ENCODE measurements at places on chromosomes 5 and 9. TPM values are rescaled to one million over a fixed set of nuclear protein-coding genes. Genes with fewer than 3 reads are reported as not detected.

PCDH12 gene
- total RNA-seq, result 3.6 TPM

MCTP1 gene
- 1.7 TPM for total RNA-seq

TIMD4 gene
- total RNA-seq, result not detected

DNA sequence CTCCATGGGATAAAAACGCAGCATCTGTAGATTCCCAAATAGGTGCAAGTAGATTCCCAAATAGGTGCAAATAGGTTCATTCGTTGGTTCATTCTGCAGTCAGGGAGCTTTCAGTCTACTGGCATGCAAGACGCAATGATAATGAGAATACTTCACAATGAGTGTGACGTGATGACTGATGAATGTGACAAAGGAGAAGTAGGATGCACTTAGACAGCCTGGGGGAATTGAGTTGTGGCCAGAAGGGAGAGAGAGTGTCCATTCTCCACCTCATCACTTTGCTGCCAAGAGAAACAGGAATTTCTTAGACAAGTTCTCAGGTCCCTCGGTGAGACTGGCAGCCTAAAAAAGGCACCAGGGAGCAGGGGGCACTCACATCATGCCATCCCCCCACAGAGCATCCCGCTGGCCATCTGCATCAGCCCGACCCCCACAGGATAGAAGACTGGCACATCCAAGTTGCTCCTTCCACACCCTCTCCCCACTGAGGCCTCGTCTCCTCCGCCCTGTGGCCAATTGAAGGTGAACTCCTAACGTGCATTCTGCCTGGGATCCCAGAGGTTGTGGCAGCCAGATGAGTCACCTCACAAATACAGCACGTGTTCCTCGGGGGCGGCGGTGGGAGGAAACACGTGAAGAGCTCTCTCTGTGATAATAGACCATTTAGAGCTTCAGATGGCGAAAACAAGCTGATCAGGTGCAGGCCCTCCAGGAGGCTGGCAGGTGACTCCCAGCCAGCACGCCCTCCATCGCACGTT lies 19.9 kb upstream of the KCNIP1 start:
- no peak for DNase-seq

- DNase-seq, result peak; percentile 33
Measured at GRCh38 chr9:110192531-110193261, 15.3 kb downstream of the C9orf152 start.

DNA sequence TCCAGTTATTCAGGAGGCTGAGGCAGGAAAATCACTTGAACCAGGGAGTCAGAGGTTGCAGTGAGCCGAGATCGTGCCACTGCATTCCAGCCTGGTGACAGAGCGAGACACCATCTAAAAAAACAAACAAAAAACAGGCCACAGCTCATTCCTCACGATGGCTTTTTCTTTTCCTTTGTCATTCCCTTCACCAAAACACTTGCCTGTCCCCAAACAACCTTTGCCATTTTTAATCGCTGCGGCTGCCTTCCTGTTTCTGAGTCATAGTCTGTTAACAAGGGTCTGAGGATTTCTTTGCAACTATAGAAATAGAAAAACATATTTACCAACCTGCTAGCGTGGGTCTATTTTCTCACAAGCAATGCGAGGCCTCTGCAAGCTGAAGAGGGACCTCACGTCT lies 123.0 kb upstream of the FSTL4 start:
- DNase-seq, result no peak

- DNase-seq, result no peak
Measured at GRCh38 chr9:90301277-90301653, 341.4 kb downstream of the DIRAS2 start.

DNA sequence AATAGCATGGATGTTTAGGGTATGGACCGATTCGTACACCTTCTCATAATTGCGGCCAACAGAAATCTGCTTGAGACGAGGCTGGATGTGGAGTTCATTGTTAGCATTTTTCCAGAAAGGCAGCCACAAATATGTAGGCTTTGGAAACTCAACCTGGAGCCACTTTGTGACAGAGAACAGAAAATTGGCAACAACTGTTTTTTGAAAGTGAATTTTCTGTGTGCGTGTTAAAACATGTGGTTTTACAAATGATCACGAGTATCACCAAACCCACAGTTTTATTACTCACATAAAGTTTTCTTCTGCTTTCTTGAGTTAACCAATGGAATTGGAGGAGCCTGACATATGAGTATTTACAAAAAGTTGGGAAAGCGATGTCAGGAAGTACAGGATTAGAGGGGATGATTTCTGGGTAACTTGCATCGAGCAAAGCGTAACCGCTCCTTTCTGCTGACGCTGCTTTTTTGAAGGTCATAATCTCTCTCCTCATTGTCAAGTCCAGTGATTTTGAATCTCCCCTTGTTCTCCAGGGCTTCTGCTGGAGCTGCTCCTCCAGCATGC lies 138.5 kb upstream of the TAF11L2 start:
- no peak for DNase-seq

DNA sequence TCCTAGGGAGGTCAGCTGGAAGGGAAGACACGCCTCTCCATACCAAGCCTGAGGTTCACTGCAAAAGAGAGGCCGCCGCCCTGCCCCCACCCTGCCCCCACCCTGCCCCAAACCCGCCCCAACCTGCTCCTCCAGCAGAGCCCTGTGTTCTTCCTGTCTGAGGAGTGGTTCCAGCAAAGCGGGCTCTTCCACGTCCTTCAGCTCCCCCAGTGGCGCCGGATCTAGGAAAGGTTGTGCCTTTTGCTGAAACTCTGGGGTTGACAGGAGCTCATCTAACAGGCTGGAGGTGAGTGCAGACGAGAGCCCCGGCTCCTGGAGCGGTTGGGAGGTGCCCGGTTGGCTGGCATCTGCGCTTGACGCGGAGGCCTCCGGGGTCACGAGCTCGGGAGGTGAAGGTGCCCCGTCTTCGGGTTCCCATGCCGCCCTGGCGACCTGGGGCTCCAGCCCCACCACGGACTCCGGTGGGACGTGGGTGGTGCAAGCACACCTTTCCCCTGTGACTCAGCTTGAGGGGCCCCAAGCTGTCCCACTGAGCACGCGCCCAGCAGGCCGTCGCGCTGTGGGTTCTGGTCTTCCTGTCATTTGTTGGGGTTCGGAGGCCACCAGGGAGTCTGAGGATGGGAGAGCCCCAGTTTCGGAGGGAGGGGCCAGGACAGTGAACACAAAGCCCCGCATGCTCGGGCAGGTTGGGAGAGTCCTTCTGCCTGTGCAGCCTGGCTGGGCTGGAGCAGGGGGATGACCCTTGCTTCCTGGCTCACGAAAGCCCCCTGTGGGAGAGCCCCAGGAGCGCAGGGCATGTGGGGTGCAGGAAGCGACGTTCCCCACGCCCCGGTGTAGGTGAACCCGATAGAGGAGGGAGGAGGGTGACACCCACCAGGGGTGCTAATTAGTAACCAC lies 1467.1 kb downstream of the FOXD4L5 start:
- peak; percentile 39 for DNase-seq

- DNase-seq, result no peak
Measured at GRCh38 chr9:110967196-110967595, 71.1 kb downstream of the LPAR1 start.

DNA sequence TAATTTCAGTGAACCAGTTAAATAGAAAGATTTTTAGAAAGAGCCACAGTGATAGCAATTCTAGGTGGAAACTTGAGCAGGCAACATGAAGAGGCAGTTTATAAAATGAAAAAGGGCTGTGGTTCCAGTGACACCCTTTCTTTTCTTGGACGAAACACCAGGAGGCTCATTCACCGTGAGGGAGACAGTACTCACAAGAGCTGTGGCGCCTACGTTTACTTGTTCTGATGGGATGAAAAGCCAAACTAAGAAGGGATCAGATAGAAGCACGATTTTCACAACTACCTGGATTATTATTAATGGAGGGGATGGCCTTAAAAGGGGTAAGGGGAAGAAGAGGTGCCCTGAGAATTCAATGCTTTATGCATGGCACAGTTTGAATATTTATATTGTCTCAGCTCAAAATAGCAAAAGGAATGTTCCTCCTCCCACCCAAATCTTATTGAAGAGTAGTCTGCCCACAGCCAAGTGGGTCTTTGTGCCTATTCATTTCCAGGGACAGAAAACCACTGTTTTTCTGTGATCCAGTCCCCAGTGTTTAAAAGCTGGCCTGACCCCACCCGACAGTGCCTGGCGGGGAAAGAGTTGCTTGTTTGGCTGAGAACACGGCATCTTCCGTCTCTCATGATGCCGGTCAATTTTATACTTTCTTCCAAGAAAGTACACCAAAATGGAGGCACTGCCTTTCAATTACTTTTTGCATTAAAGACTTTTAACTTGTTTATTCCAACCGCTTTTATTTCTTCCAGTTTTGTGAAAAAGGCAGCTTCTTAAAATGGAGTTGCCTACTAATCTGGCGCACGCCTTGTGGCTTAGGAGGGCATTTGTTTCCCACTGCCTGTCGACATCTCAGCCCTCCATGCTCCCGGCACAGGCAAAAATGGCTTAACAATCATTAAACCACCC lies 51.9 kb downstream of the HABP4 start:
- no peak for DNase-seq

DNA sequence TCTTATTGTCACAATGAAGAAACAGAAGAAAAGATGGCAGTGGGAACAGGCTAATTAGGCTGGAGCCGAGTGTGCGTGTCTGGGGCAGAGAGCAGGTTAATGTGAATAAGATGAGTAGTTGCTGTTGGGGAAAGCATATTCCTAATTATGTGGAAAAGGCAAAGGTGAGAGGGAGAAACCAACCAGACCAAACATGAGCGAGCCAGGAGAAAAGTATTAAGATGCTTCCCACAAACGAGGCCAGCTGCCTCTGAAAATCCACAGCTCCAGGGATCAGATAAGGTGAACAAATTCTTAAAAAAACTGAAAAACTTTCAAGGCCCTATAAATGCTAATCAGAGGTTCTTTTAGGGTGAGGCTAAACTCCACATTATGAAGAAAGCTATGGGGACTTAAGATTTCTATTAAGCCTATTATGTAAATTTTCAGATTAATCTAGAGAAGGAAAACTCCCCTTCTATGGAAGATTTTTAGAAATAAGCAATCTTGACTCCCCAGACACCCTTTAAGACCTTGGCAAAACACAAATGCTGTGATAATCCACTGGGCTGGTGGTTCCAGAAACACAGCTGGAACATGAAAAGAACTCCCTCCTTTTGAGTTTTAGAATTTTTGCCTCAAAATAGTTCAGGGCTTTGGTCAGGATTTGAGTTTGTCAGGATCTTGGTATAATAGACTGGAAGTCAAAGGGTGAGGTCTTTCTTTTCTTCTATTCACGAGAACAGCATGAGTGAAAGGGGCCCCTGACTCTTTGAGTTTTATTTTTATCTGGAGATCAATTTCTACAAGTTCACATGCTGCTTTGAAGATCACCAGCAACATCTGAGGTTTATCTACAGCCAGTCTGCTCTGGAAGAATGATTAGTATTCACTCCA lies 238.1 kb downstream of the SPOCK1 start:
- no peak for DNase-seq

DNA sequence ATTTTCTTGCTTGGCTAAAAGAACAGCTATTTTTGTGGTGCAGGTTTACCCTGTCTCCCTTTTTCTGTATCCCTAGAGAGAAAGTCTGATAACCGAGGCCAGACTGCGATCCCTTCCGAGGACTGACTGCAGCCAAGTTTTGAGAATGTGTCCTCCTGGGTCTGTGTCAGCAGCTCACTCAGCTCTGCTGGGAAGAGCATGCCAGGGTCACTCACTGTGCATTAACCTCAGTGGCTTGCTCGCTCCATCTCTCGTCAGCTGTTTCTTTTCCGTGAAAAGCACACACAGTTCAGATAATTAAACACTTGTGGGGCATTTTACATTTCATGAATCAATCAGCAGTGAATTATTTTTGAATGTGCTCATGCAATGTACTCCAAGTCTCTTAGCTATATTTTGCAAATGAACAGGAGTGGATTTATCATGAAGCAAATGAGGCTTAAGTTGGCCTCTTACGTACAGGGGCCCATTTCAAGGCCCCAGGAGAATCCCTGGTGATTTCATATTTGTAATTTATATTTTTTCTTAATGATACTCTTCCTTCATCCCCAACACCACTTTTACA lies 252.1 kb downstream of the SMARCA2 start:
- DNase-seq, result peak; percentile 55

DNA sequence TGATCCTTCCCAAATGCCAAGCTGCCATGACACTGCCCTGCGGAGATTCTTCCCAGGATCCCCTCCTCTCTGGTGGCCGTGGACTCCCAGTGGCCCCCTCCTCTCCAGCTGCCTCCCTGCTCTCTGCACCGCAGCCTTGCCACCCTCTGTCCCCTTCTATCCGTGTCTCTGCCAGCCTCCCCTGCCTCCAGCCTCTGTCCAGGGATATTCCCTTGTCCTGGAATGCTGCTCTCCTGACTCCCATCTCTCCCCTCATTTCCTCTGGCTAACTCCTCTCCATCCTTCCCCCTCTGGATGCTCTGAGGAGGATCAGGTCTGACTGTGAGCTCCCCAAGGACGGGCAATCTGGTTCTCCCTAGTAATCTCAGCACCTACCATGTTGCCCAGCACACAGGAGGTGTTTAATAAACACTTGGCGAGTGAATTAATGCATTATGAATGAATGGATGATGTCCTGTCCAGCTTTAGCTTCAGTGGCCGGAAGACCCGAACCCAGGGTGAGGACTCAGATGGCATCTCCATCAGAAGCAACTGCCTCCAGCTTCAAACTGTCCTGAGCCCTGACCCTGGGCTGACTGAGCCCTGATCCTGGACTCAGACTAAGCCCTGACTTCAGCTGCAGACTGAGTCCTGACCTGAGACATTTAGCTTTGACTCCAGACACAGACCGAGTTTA lies 7.5 kb upstream of the CRB2 start:
- DNase-seq, result no peak

GRCh38 chr5:96070622-96071225 lies 109.1 kb upstream of the ELL2 start:
- no peak for DNase-seq

DNA sequence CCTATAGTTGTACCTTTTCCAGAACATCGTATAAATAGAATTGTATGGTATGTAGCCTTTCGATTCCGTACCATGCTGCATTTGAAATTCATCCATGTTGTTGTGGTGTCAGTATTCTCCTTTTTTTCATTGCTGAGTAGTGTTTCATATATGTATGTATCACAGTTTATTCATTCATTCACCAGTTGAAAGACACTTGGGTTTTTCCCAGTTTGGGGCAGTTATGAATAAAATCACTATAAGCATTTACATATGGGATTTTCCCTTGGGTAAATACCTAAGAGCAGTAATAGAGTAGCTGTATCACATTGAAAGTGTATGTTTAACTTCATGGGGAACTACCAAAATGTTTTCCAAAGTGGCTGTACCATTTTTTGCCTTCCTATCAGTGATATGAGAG lies 16.1 kb upstream of the FKTN start:
- DNase-seq, result no peak

DNA sequence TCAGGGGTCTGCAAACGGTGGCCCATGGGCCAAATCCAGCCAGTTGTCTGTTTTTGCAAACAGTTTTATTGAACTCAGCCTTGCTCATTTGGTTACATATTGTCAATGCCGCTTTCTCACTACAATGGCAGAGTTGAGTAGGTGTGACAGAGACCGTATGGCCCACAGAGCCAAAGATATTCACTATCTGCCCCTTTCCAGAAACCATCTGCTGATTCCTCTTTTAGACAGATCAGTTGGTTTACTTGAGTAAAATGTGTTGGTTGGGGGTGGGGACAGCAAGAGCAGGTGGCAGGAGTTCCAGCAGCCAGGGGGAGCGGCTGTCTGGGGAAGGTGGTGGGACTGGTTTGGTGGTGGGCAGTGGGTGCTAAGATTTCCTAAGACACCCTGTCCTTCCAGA lies 54.8 kb downstream of the COL27A1 start:
- no peak for DNase-seq

- DNase-seq, result no peak
Measured at GRCh38 chr5:168152660-168153059, 138.8 kb upstream of the WWC1 start.

- no peak for DNase-seq
Measured at GRCh38 chr9:111916234-111916645, 19.6 kb downstream of the UGCG start.
